Smooth muscle cell of bladder (primary cell): ENCODE measurements at places on chromosomes 2 and 18. TPM values are rescaled to one million over a fixed set of nuclear protein-coding genes. Genes with fewer than 3 reads are reported as not detected.

BOLL gene
- total RNA-seq, result not detected in 2 replicates

COL4A4 gene
- 0.14 and 0.65 TPM in 2 replicates for total RNA-seq

GNAL gene
- 0.65 and 0.71 TPM in 2 replicates for total RNA-seq

RESP18 gene
- total RNA-seq, result not detected in 2 replicates

CDCA7 gene
- 0.43 and 0.55 TPM in 2 replicates for total RNA-seq

IL37 gene
- total RNA-seq, result not detected in 2 replicates

IRS1 gene
- 10.0 and 10.7 TPM in 2 replicates for total RNA-seq

ZNF516 gene
- total RNA-seq, result 20.8 and 22.9 TPM in 2 replicates

SCN1A gene
- 0.09 and 0.28 TPM in 2 replicates for total RNA-seq

FRZB gene
- total RNA-seq, result 0.09 TPM in 1 of 2 replicates, not detected in the other

VWA3B gene
- under 0.01 and 0.09 TPM in 2 replicates for total RNA-seq

GALNT3 gene
- total RNA-seq, result 0.65 and 0.71 TPM in 2 replicates

SH3RF3 gene
- total RNA-seq, result 2.6 and 3.7 TPM in 2 replicates

SP140 gene
- under 0.01 and 0.14 TPM in 2 replicates for total RNA-seq

PSTPIP2 gene
- total RNA-seq, result 5.5 and 5.7 TPM in 2 replicates

OTX1 gene
- 0.14 and 0.18 TPM in 2 replicates for total RNA-seq

ELOA2 gene
- under 0.01 TPM in 1 of 2 replicates, not detected in the other for total RNA-seq

SLC9A4 gene
- total RNA-seq, result under 0.01 TPM in 1 of 2 replicates, not detected in the other

EFHD1 gene
- not detected in 2 replicates for total RNA-seq
